ENCODE measurements at places on chromosomes 6 and 20.
A peak's percentile ranks its signal among the peaks of the same experiment; 100 is the strongest.

GRCh38 chr6:73471686-73472290, 10.3 kb downstream of the MTO1 start:
- no peak for DNase-seq

GRCh38 chr6:76803038-76803580, 660.2 kb downstream of the HTR1B start:
- no peak for DNase-seq

DNA sequence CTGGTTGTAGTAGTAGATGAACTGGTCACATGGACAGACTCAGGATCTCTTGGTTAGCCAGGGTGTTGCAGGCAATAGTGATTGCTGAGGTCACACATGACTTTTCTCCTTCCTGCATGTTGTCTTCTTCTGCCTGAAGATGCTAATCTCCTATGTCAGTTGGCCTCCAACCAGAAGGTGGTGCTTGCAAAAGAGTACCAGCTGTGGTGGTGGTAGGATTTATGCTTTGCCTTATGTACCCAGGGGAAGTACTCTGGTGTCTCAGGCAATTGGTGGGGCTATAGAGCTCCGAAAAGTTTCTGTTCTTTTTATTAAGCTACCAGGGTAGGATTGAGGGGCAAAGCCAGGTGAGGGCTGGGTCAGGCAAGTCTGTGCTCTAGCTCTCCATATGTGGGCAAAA, 98.5 kb downstream of the CARMIL1 start:
- no peak for DNase-seq

DNA sequence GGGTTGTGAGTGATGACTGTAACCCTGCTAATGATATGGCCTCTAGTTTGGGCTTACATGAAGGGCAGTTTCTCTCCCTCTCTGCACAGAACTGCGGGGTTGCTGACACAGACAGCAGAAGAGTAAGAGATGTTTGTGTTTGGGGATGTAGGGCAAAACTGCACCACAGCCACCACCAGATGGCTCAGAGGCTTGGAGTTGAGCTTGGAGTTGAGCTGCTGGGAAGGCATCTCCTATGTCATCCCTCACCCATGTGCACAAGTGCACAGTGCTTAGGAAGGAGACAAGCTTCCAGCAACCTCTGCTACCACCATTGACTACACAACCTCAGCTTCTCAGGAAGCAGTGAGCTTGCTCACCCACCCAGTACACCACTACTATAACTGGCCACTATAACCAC, 303.9 kb upstream of the DEFB112 start:
- no peak for DNase-seq

- DNase-seq: no peak
Observed at GRCh38 chr20:50546729-50547314, 36.6 kb downstream of the PTPN1 start.

- DNase-seq: no peak
Observed at GRCh38 chr6:84767526-84768201, 3.3 kb upstream of the TBX18 start.

DNA sequence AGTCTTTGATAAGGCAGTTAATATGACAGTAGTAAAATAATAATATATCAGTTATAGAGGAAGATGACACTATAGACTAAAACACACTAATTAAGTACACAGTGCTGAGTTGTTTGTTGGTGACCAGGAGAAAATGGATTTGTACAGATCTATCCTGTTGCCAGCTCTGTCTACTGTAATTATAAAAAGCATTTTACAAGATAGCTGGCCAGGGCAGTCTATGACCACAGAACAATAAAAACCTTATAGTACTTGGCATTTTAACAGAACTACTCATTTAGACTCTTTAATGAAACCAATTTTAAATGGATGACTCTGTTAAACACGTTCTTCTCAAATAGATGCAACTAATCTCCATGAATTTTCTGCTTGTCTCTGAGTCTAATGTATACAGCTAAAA, 367.5 kb downstream of the BTBD9 start:
- DNase-seq: no peak

DNA sequence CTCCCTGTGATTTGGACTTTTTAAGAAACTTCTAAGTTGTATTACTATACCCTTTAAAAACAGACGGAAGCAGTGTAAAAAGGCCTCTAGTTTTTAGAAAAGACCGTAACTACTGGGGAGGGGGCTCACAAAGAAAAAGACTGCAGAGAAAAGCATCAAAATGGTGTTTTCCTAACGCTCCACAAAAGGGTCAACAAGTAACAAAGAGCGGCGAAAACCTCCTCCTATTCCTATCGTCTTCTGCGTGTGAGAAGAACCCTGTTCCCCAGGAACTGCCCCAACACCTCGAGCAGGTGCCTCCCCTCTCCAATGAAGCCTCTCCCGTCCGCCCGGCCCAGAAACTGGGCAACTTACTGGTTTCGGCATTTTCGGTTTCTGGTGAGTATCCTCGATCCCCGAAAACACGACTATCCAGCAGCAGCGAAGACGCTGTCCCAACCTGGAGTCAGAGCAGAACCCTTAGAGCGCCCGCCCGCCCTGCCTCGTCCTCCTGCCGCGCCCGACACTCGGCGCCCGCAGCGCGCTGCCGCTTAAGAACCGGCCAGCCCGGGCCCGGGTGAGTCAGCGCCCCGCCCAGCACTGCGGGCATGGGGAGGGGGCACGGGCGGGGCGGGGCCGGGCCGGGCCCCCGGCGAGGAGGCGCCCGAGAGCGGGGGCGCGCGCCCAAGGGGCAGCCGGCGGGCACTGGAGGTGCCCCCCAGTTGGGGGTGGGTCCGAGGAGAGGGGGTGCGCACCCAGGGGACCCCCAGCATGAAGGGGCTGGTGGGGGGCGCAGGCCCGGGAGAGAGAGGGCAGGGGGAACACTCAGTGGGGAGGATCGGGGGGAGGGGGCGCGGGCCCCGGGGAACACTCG, 1.2 kb downstream of the EZR start:
- peak; percentile 60 for DNase-seq

- DNase-seq: no peak
Observed at GRCh38 chr6:138310294-138310693, 67.4 kb upstream of the SMIM28 start.

- no peak for DNase-seq
Observed at GRCh38 chr6:79627422-79627821, 3.7 kb upstream of the SH3BGRL2 start.

GRCh38 chr6:106082735-106083398, 3.3 kb upstream of the PRDM1 start:
- DNase-seq: peak; percentile 78

GRCh38 chr6:63926950-63927927, 291.6 kb downstream of the PHF3 start:
- no peak for DNase-seq

DNA sequence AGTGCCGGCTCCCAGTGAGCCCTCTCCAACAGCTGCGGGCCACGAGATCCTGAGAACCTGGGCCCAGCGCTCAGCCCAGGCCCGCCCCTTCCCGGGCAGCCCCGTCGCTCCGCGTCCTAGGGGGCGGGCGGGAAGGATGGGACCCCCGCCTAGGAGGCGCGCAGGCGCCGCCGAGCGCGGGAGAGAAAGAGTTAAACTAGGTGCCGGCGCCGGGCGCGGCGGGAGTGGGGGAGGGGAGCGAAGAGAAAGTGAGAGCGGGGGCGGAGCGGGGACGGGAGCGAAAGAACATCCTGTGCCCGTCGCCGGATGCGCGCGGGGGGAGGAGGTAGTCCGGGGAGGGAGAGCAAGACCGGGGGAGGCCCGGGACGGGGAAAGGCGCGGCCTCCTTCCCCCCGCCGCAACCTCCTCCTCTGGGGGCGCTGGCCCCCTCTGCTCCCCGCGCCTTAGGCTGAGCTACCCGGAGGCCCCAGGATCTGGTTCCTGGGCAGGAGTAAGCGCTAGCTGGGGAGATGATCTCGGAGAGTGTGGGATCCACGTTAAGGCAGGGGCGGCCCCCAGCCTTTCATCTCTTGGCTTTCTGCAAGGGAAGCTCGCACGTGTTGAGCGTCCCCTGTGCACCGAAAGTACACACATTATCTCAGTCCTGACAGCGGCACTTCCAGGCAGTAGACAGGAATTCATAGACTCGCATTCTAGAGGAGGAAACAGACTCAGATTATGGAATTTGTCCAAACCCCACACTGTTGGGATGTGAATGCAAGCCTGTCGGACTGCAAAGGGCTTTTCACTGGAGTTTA, 4.9 kb upstream of the ARMC12 start:
- peak; percentile 81 for DNase-seq

DNA sequence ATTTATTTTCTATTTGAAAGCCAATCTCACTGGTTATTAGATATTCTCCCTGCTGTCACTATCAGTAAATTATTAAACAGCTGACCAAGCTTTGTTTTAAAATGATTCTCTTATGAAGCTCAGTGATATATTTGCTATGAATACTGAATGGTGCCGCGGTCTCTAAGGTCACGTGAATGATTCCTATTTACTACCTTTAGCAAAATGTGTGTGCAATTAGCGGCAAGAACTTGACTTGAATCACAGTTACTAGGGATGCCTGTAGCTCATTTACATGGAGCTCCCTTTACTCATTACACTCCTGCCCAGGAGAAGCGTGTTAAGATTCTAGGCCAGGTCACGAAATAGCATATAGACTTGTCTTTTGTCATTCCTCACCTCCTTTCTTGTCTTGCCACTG, 12.4 kb upstream of the PTPRT start:
- no peak for DNase-seq

GRCh38 chr6:31617010-31617409, 2.0 kb downstream of the AIF1 start:
- DNase-seq: no peak

DNA sequence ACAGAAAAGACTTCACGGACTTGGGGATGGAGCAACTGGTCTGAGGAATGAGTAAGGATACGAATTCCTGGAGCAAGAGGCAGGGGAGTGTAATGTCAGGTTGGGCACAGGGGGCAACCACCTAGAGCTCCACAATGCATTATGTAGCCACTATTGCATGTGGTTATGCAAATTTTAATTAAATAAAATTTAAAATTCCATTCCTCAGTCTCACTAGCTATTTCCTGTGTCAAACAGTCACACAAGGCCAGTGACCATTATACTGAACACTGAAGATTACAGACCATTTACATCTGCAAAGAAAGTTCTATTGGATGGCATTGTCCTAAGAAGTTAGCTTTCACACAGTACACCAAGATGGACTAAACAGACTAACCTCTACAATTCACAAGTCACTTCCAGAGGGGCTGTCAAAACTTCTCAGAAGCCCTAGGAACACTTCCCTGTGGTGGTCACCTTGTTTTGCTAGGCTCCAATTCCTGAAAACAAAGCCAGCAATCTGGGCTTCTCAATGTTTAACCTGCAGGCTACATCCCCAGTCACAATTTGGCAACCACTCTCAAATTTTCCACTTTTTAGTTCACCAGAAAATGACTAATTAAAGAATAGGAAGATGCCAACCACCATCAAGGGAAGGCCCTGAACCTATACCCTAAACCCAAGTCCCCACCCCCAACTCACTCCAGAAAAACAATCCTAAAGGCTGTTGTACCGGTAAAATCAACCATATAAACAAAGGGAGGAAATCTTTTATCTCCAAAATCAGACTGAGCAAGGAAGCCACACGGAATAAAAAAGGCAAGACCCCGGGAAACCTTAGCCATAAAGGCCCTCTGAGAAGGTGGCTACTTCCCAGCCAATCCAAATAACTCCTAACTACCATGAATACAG, 34.2 kb upstream of the C20orf203 start:
- peak; percentile 59 for DNase-seq

GRCh38 chr20:49567421-49568277, at the start of gene PTGIS:
PTGIS (minus strand) TSS chr20:49568137; CDS start chr20:49568116, 21 bp downstream.
- DNase-seq: no peak

- no peak for DNase-seq
Observed at GRCh38 chr20:48471759-48472408, 355.9 kb downstream of the PREX1 start.

DNA sequence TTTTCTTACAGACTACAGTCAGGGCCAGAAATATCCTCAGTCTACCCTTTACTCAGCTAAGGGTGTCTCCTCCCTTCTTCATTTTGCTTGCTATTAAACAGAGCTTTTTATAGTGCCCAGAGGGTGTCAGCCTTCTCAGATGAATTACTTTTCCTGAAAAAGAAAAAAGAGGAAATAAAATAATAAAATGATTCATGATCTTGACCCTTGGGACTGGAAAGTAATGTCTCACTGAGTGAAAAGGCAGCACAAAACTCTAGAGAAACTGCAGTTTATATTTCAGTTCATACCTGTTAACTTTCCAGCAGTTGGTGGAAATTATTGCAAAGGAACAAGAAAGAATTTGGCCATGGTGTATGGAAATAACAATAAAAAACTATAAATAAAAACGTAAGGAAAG, 170.6 kb downstream of the IBTK start:
- DNase-seq: no peak

- peak; percentile 66 for DNase-seq
Observed at GRCh38 chr6:41464481-41464880, 81.7 kb upstream of the FOXP4 start.

DNA sequence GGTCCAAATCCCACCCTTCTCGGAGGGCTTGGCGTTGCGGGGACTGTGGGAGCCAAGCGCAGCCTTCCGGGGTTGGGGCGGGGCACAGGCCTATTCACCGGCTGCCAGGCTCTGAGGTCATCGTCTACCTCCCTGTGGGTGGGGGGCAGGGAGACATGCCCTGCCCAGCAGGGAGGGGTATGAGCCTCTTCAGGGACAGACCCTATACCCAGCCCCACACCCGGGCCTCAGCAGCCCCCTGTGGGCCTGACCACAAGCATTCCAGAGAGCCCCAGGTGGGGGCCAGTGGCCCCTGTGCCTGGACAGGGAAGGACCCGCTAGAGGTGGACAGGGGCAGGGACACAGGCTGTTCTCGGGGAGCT, 11.6 kb downstream of the LAMA5 start:
- no peak for DNase-seq

DNA sequence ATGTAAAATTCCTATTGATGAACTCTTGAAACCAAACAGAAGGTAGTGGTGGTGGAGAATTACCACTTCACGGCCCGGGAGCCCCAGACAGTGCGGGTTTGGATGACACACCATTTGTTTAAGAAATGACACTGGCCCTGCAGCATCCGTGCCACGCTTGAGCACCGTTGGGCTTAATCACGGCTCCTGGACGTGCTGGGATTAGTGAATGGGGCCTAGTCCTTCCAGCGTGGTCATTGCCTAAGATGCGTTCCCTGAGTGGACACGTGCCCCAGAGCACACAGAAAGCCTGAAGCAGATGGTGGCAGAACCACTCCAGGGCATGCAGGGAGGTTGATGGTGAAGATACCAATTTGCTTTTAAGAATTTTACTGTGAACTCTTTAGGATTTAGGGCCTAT, 14.5 kb downstream of the STX16 start:
- DNase-seq: peak; percentile 51

GRCh38 chr6:136716917-136717715, 75.2 kb downstream of the MAP3K5 start:
- no peak for DNase-seq

DNA sequence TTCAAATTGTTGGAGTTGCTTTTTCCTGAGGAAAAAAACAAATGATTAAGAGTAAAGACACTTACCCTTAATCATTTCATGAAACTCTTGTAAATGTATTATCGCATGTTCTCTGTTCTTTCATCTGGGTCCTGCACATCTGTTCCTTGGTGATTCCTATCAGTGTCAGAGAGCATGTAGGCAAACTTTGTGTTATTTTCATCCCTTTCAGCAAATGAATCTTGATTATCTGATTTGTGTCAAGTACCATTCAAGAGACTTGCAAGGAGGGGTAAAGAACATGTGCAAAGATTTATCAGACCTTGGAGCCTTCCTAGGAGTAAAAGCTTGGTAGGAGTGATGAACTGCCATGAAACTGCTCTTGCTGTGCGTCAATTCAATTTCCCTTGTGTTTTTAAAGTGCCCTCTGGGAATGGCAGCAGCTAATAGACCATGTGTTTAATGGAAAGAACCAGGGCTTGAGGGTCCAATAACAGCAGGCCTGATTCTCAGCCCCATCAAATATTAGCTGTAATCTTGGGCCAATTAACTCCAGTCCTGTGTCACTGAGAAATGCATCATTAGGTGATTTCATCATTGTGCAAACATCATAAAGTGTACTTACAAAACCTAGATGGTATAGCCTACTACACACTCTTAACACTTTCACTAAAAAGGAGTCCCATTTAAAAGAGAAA, 118.9 kb upstream of the CEP85L start:
- DNase-seq: no peak
